ENCODE measurements at places on chromosomes 6 and 20.

DNA sequence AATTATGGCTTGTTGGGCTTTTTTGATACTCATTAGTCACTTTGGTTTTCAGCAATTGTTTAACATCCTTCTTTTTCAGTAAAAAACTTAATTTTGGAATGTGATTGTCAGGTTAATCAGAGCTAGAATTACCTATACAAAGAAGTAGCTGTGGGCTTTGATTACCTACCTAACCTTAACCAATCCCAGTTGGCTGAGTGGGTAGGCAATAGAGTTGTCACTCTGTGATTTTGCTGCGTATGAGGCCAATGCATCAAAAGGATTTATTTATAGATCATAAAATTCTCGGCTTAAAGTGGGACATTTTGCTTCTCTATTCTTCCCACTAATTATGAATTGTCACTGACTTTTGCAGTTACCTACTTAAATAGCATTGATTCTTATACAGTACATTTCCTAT, 111.4 kb downstream of the PHACTR1 start:
- DNase-seq = no peak

DNA sequence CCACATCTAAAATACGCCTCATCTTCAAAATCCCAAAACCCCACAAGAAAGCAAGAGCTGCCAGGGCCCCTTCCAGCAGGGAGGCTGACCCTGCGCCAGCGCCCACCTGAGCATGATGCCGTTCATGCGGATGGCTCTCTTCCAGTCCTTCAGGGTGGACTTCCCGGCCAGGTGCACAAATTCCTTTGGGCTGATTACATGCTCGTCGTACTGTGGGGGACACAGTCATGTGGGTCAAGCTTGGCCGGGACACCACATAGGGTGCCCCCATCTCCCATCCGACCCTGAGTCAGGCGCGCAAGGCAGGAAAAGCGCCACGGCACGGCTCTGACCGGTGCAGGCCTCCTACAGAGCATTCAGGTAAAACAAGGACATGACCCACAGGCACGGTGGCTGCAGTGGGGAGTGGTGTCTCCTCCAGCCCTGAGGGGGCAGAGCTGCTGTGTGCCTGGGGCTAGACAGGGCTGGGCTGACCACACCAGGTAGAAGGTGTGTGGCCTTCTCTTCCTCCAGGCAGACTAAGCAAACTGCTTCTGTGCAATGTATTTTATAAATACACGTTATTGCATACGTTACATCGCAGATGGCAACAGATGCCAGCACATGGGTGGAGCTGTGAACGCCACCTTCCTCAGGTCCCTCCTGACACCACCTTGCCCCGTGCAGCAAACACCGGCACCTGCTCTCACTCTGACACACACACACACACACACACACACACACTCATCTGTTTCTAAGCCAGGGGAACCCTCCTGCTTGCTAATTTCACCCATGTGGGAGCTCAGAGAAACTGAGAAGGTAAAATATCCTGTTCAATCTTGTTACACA, 23.8 kb upstream of the HELZ2 start:
- DNase-seq = no peak

GRCh38 chr6:15460110-15460727, 202.6 kb downstream of the DTNBP1 start:
- DNase-seq = no peak

GRCh38 chr20:20837574-20838021, 125.2 kb upstream of the RALGAPA2 start:
- DNase-seq = no peak

DNA sequence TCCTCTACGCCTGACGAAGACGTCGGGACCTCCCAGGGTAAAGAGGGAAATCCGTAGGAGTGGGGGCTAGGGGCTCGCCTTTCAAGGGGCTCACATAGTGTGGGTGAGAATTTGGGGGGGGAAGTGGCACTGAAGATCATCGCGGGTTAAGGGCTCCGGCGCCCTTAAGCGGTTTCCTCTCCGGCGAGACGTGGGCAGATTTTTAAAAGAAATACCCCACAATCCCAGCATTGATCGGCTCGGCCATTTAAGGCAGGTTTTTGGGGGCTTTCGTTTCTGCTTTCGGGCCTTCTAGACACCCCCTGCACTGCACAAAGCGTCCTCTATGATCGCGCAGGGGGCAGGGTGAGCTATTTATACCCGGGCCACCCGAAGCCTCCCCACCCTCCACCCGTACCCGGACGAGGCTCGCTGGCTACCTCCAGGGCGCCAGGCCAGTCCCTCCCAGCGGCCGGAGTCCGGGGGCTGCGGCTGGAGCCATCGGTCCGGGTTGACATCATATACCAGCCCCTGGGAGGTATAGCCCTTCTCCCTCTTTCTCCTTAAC, 1.2 kb downstream of the NKX2-2 start:
- DNase-seq = no peak

DNA sequence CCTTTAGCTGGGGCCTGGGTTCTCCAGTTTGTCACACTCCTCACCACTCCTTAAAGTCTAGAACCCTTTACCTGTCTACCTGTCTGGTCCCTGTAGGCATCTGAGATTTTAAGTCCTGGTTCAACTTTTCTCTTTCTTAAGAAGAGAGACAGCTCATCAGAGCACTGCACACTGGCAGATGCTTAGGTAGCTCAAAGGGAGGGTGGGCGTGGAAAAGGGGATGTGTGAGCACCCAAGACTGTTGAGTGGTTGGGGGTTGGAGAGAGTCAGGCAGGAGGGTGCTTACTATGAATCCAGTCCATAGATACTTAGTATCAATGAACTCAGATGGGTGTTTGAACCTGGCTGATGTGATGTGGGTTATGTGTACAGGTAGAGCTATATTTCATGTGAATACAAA, 6.6 kb upstream of the KCNG1 start:
- DNase-seq = no peak

DNA sequence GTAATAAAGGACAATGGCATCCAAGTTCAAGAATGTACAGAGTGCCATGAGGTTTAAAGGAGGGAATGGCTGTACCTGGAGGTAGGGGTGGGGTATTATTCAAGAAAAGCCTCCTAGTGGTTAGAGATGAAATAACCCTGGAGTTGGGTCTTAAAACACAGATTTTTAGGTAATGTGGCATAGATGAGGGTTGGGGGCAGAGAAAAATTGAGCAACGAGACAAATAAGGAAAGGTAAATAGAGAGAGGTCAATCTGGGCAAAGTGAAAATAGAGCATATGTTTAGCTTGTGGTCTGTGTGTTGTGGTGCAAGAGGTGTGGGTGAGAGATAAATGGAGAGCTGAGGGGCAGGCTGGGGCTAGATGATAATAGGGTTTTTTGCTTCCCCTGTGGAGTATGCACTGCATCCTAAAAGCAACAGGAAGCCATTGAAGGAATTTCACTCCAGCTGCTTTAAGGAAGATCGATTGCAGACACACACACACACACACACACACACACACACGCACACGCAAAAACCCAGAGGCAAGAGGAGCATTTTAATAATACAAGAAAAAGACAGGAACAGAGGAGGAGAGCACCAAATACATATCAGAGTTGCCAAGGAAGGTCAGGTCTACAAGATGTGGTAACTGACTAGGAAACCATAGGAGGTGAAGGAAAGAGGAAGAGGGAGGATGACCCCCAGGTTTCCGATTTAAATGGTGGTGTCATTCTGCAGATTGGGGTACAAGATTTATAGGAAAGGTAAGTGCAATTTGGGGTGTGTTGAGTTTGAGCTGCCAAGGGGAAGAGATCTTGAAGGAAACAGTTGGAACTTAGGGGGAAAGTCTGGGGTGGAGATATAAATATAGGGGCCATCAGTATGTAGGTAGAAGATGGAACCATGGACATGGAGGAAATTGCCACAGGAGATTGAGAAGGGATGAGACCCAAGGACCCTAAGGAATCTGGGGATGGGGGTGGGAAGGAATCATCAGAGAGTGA, 31.3 kb upstream of the ADGRF1 start:
- no peak for DNase-seq

All from stimulated activated CD8-positive, alpha-beta memory T cell treated with anti-CD3 and anti-CD28 coated beads, Interleukin-15, amount 100 ng/mL, for 24 hours (primary cell).